ENCODE measurements at places on chromosomes 13 and 19.

DNA sequence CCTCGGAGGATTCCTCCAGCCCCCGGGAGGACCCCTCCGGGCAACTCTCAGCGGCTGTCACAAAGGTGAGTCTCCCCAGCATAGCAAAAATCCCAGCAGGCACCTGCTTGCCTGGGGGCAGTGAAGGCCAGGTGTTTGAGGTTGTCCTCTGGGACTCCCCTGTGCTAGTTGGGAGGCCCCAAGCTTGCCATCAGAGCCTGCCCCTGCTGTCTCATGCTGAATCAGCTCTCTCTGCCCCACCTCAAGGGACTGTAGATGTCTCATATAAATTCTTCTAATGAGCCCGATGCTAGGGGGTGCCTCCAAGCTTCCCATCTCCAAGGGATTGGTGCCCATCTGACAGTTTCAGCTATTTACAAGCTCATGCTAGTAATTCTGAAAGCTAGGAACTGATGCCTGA is 53.6 kb downstream of the NWD1 start:
- no peak for DNase-seq

- no peak for DNase-seq
These were observed 8.4 kb downstream of the CD22 start for GRCh38 chr19:35337097-35337983.

- no peak for DNase-seq
These were observed 650 bp upstream of the FUT5 start for GRCh38 chr19:5870986-5871394.

GRCh38 chr19:45424191-45425058 is 708 bp upstream of the ERCC1 start:
- DNase-seq: peak; percentile 98

- DNase-seq: no peak
These were observed 22.2 kb downstream of the DCLK1 start for GRCh38 chr13:36108954-36109353.

GRCh38 chr19:48479686-48480085 is 10.5 kb downstream of the CYTH2 start:
- no peak for DNase-seq

DNA sequence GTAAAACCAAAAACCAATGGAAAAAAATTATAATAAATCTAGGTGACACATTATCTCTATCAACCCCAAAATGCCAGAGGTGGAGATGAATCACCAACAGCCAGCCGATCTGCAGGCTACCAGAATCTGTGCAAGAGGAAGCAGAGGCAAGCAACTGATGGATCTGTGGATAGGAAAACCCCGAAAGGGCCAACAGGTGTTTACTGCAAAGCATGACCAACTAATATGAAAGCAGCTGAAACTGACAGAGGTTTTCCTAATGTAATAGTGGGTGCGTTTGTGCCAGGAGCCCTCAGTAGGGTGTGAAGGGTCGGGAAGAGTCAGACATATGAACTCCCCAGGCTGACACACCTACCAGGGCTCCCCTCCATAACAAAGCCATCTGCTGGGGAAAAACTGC is 554.6 kb downstream of the RFC3 start:
- peak; percentile 15 for DNase-seq

DNA sequence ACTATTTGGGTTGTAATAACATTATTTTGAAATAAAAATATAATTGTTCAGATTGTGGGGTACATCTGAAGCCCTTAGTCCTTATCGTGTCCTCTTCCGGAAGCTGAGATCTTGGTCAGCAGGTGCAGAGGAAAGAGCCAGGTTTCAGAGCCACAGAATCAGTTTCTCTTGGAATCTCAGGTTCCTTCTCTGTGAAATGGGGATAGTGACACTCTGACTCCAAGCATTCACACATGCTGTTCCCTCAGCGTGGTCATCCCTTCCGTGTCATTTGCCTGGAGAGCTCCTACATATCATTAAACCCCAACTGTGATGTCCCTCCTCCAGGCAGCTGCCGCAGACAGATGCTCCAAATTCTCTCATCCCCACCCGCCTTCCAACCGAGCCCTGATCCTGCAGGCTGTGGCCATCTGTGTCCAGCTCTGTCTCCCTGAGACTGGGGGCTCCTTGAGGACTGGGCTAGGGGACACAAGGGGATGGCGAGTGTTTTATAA is 59.8 kb downstream of the AP1M1 start:
- no peak for DNase-seq
